ENCODE measurements at places on chromosomes 6 and 20. TPM values are rescaled to one million over a fixed set of nuclear protein-coding genes. Genes with fewer than 3 reads are reported as not detected.

DNA sequence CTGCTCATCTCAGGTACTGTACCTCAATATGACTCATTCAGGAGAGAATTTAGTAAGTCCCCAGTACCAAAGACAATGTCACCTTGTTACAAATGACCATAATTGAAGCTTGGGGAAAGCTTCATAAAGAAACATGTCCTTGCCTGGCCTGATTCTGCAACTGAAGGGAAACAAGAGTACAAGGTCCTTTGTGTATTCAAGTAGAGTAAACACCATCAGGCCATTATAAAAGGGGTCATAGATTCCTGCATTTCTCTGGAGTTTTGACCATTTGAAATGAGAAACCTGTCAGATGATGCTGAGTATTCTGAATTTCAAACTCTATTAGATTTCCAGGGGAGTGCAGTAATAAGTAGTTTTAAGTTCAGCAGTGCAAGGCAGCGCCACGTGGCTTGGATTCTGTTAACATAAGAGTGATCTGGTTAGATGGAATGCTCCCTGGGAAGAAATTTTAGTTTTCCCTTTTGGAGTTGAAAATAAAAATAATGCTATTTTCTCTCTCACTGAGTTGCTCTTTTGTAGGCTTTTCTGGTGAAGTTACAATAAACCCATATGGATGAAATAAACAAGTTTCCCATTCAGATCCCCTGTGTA is 1054.3 kb downstream of the EPHA7 start:
- no peak for DNase-seq

- DNase-seq = peak; percentile 67
Observed at GRCh38 chr6:38638941-38639497, 710 bp downstream of the BTBD9 start.

DNA sequence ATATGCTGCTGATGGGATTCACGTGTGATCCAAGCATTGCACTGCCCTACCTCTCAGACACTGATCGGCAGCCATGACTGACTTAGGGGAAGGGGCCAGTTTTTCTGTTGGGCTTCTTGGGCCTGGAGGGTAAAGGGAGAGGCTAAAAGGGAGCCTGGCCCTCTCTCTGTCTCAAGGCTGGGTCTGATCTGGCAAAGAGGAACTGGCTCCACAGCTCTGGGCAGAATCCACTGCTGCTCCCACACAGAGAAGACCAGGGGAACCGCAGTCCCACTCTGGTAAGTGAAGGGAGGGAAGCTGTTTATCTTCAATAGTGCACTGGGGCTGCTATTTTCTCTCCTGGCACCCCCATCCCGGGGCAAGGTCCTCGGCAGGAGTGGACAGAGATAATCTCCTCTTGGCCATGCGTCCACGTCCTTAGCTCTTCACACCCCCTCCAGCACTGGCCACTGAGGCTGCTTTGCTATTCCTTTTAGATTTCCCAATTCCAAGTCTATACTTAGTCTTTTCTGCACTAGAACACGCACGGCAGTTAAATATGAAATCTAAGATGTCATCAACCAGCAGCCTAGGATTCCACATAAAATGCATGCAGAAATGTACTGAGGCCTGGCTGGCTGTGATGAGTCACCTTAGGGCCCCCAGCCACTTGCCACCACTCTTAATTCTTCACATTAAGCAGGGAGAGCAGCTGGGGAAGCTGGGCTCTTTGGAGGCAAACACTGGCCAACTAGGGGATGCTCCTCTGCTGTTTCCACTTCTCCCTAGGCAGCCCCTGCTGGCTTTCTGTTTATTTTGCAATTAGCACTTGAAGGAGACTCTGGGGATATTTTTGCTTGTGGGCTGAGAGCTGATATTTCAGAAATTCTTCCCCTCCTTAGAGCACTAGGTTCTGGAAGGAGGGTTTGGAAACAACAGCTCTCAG is 87.8 kb upstream of the ARMC2 start:
- DNase-seq = no peak

DNA sequence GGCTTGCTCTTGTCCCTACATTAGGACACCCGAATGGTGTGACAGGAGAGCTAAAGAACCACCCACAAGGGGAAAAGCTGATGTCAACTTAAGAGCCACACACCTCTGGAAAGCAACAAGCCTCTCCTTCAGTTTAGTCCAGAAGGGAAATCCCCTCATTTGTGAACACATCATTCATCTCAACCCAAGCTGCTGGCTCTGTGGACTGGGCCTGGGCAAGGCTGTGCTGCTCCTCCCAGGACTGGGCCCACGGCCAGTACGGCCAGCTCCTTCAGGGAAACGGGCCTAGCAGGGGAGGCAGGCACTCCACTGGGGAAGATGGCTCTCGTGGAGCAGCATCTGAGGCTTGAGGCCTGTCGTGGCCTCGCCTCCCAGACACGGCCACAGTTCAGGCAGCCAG is 12.8 kb upstream of the SLC4A11 start:
- no peak for DNase-seq

- DNase-seq = no peak
Observed at GRCh38 chr6:28082939-28083338, 2.6 kb downstream of the ZNF165 start.

DNA sequence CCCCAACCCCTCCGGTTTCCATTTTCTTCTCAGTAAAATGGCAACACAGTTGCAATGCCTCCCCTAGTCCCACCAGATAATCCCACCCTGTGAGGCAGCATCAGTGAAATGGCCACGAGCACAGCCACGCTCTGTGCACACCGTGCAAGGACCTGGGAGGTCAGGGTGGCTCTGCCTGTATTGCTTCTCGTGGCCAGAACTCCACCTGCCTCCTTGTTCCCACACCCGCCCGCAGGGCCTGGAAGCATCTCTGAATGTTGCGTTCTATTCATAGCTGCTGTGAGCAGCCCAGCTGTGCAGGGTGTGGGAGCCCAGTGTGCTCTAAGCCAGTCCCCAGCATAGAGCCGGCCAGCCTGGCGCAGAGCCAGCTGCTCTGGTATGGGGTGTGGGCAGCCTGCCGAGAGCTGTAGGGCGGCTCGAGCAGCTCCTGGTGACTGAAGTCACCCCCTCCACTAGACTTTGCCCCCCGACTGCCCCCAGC is 161.1 kb downstream of the DLL1 start:
- peak; percentile 39 for DNase-seq

- no peak for DNase-seq
Observed at GRCh38 chr6:132461958-132462357, 51.0 kb downstream of the STX7 start.

GRCh38 chr20:16785226-16785625 is 37.1 kb downstream of the OTOR start:
- DNase-seq = no peak

DNA sequence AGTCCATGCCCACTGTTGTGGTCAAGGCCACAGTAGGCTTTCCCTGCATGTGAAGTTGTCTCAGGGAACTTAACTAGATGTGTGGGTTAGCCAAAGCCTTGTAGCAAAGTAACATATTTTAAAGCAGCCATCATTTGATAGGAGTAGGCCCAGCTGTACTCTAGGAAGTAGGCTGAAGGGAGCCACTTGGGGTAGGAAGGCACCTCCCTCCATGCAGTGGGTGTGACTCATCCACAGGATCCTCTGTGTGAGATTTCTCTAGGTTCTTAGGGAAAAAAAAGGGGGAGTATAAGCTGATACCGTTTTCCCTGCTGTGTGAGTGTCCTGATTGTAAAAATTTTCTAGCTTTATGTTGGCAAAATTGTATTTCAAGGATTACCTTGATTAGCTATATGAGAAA is 44.7 kb downstream of the VAPB start:
- DNase-seq = no peak

GRCh38 chr6:125203395-125203794 is 49.8 kb downstream of the TPD52L1 start:
- DNase-seq = no peak

GRCh38 chr20:32652739-32653526 is 20.8 kb downstream of the C20orf203 start:
- DNase-seq = peak; percentile 88

DNA sequence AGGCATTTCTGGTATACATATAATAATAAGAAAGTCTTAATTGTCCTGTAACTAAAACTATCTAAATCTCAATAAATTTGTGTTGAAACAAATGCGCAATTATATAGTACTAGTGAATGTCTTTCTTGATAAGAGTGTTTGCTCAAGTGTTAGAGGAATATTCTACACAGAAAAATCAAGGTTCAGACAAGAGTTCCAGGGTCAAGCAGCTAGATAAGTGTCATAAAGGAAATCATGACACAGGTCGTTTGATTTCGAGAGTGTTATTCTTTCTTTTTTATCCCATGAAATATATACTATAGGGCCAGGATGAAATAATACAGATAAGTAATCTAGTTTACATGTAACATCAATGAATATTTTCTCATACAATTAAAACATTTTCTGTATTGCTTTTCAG is 366.1 kb downstream of the UTRN start:
- no peak for DNase-seq

- DNase-seq = peak; percentile 62
Observed at GRCh38 chr6:43172104-43173007, 1.3 kb downstream of the SRF start.

- DNase-seq = no peak
Observed at GRCh38 chr20:51029963-51030920, 7.3 kb upstream of the KCNG1 start.

LY6G6F gene
- not detected for total RNA-seq

TBXT gene
- total RNA-seq = not detected

OR11A1 gene
- total RNA-seq = not detected

CRISP3 gene
- total RNA-seq = not detected

TMC2 gene
- not detected for total RNA-seq

SLC22A7 gene
- not detected for total RNA-seq

All from transverse colon (tissue), 4 donors.